ENCODE measurements at places on chromosomes 2 and 18.

- no peak for DNase-seq
Observed at GRCh38 chr18:11859282-11859830, 8.1 kb downstream of the CHMP1B start.

DNA sequence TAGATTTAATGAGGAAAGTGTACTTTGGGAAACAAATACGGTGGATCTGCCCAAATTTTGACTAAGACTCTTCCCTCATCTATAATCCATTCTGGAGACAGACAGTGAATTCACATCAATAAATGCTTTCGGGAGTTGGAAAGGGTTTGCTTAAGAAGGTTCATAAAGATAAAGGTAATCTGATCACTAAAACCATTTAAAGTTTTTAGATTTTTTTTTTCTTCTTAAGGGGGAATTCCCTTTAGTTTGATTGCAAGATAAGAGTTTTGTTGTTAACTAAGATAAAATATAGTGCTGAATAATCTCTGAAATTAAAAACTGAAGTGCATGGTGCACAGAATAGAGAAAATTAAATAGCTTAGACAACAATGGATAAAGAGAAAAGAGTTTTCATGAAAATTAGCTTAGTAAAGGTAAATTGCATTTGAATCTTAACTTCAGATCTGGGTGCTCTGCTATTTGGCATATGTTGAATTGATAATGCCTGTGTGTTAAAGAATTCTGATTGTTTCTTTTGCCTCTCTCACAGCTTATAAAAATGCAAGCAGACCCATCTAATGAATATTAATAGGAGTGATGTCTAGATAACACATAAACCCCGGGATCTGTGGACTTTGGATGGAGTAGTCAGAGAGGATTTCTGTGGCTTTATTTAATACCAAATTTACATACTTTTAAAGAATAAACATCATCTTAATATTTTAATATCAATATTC is 100.8 kb downstream of the MEIS1 start:
- peak; percentile 30 for DNase-seq

DNA sequence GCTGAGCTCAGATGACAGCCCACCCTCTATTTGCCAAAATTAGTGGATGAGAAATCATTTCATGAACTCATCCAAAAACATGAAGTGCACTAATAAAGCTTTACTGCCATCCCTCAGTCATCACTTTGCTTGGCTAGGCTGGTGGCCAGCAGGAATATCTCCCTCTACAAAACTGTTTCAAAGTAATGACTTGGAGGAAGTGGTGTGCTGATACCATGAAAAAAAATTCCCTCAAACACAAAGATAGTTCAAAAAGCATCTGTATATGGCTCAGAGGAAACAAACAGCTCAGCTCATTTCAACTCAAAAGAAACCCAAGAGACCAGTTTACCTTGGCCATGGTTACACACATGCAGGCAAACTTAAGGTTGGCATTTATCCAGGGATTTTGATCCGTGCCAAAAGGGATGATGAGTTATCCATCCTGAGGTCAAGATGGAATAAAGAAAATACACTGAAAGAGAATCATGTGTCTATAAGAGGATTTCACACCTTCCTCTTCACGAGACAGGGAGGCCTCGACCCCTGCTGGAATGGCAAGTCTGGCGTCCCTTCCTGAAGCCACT is 18.4 kb upstream of the WIPF1 start:
- DNase-seq = no peak

- peak; percentile 83 for DNase-seq
Observed at GRCh38 chr2:97936199-97936598, 59.5 kb downstream of the TMEM131 start.

DNA sequence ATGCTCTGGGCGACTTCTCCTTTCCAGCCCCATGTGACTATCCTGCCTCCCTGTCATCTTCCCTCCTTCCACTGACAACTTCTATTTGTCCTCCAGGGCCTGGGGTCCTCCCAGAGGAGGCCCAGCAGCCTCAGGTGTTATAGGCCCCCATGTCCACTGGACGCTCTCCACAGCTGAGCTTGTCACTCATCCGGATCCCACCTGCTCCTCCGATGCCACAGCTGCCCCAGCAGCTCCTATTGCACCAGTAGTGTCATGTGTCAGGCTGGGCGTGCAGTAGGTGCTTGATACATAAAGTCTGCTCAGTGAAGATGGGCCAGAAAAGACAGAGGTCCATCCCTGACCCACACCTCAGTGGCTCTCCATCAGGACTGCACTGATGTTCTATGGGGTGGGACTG is 305.7 kb upstream of the MYT1L start:
- no peak for DNase-seq

DNA sequence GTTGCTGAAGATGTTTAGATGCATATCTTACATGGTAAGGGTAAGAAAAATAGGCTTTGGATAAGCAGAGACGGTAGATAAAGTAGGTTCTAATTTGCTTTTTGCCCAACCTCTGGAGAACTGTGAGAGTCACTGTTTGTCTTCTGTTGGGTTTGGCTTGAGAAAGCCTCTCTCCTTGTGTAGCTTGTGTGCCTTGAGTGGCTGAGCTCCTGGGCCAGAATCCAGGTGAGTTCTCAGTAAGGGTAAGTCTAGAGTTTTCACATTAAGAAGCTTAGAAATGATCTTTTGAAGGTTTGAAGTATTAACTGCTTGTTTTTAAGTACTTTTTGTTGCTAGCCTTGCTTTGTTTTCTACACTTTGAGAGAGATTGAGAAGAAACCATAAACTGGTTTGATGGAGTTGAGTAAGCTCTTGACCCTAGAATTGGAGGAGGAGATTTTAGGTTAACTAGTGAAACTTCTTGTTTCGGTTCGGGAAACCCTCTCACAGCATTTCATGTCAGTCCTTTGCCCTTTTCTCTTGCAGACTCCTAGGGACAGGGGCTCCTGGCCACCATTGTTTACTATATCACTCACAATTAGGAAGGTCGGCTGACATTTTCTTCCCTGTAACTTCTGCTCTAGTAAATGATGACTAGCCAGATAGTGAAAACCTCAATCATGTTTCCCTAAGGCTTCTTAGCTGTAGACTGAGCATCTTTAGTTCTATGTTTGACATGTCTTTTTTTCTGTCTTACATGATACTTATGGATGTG is 26.0 kb downstream of the MAP4K4 start:
- no peak for DNase-seq
